CD4-positive, alpha-beta T cell treated with Interleukin-4 for 4 hours (primary cell): ENCODE measurements at places on chromosomes 3 and 15.

- DNase-seq, result no peak
Measured at GRCh38 chr3:56253941-56254665, 214.2 kb downstream of the ERC2 start.

- DNase-seq, result no peak
Measured at GRCh38 chr3:48750856-48751255, 33.8 kb upstream of the IP6K2 start.

DNA sequence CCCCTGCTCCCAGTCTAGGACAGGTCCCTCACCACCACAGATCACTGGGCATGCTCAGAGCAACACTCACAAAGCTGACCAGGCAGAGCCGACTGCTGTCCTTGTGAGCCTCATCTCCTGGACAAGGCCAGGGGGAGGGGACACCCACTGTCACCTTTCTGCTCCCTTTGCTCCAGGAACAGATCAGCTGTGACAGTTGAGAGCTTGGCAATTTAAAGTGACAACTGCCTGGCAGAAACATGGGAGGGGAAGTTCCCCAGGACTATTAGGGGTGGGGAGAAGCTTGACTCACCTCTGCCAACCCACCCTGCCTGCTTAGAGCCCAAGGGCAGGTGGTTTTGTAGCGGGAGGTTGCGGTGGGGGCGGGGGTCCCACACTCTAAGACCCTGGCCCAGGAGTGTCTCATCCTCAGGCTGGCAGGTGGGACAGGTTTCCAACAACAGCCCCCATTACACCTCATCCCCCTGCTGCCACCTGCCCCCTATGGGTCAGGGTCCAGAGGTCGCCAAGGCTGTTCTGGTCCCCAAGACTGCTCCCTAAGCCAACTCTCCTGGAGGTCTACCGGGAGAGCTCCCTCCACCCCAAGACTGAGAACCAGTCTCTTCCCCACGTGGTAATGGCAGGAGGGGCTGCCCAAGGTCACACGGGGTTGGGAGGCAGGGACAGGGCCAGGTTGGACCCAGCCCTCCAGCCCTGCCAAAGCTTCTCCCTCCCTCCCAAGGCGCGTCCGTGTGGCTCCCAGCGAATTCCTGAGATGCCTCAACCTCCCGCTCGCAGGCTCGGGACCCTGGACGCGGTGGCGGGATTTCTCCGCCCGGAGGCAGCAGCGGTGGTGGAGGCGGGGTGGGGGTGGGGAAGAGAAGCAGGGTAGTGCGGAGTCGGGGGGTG, 80.4 kb downstream of the IQSEC1 start:
- no peak for DNase-seq

DNA sequence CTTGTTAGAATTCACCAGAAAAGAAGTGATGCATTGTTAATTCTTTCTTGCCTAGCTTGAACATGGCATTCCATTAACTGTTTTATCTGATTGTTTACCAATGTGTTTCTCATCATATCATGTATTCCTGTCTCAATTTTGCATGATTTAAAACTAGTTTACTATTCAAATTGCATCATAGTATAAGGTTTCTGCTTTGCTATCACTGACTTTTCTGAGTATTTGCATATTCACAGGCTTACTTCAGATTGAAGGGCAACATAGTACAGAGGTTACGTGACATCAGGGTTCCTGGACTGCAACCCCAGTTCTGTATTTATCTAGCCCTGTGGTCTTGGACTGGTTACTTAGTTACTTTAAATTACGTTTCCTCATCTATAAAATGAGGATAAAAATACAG, 561.8 kb downstream of the FGF12 start:
- DNase-seq, result no peak

GRCh38 chr3:179713643-179714090, 60.8 kb downstream of the USP13 start:
- DNase-seq, result no peak

DNA sequence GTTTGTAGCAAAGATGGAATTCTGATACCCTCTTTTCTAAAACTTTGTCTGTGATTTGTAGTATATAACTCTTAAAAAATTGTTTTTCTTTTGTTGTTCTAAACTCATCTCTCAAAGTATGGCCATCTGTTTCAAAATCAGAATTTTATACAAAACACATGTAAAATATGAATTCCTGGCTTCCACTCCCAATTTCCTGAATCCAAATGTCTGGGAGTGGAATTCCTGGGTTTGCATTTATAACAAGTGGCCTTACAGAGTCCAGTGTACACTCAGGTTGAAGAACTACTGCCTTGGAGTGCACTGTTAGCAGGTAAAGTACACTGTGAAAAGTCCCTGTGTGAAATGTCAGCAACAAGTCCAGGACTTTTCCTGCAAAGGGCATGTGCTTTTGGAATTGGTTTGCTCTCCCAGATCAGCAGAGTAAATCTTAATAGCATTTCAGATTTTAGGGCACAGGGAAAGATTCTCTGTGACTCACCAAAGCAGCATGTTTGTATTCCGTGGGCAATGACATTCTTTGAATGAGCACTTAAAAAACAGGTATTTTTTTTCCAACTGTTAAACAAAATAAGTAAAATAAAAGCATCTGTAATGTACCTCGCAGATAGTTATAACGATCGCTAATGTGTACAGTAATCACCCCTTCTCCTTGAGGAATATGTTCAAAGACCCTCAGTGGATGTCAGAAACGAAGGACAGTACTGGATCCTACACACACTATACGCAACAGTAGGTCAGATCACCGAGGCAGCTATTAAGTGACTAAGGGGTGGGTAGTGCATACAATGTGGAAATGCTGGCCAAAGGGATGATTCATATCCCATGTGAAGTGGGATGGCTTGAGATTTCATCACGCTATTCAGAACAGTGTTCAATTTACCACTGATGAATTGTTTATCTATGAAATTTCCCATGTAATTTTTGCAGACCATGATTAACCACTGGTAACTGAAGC, 2.0 kb upstream of the CLDN16 start:
- no peak for DNase-seq

DNA sequence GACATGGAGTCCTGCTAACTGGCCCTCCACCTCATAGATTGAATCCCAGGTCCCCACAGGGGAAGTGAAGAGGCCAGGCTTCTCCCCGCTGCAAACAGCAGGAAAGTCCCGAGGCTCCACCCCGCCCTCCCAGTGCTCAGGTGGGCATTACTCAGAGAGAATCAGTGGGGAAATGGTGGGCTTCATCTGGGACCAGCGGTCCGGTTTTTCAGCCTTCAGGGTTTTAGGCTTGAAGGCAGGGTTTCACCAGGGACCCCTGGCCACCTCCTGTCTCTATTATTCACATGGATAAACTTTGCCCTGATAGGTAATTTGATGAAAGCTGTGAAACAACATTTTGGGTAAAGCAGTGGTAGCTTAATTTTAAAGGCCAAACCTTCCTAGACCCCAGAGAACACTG, 31.3 kb downstream of the MKRN3 start:
- DNase-seq, result no peak

GRCh38 chr3:98770261-98771039, 7.3 kb downstream of the ST3GAL6 start:
- no peak for DNase-seq

GRCh38 chr3:97439373-97439772, 325.2 kb upstream of the ARL6 start:
- no peak for DNase-seq

GRCh38 chr3:109116031-109116430, 1.9 kb downstream of the MORC1 start:
- no peak for DNase-seq

- no peak for DNase-seq
Measured at GRCh38 chr15:99265541-99266070, 14.3 kb downstream of the LRRC28 start.

- no peak for DNase-seq
Measured at GRCh38 chr3:72344236-72344635, 504.0 kb downstream of the SHQ1 start.

DNA sequence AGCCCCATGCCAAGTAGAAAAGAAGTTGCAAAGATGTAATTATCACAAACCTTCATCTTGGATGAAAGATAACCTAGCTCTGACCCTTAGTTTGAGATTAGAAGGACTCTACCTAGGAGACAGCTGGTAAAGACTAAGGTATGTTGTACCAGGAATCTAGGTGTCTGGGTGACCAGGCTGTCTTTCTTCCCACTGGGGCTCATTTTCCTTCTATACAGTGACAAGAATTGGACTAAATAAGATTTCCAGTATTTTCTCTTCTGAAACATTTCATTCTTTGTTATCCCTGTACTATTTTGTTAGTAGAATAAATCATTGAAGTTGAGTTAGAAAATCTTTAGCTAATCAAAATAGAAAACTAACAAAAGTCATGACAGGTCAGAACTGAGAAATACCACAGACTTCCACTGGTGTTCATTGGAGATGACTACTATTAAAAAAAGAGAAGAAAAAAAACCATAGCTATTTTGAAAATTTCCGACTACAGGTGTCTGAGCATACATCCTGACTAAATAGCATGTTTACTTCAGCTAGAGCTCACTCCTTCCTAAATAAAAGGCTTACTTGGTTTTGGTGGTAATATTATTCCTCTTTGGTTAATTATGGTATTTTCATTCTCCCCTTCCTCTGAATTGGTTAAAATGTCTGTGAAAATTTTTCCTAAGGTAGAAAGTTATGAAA, 10.1 kb downstream of the TGFBR2 start:
- DNase-seq, result no peak

DNA sequence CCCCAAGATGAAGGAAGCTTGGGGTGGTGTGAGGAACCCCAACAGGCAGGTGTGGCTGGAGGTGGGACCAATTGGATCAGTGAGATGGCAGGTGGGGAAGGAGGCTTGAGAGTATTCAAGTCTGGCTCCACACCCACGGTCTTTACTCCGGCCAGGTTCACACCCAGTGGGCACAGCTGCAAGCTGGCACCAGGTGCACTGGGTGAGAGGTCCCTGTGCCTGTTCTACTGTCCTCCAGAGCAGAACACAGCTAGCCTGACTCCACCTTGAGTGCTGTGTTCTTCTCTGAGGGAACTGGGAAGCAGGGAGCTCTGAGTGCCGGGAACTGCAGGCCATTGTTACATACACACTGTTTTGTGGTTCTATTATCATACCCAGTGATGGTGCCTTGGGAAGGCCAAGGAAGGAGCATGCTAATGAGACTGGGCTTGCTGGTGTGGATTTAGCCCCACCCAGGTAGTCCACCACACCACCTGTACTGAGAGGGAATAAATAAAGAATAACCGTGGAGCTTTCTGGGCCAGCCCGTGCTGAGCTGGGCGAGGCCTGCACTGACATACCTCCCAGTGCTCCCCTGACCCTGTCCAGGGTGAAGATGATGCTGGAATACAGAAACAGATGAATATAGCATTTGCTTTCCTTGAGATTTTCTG, 93.4 kb downstream of the ABHD5 start:
- no peak for DNase-seq

DNA sequence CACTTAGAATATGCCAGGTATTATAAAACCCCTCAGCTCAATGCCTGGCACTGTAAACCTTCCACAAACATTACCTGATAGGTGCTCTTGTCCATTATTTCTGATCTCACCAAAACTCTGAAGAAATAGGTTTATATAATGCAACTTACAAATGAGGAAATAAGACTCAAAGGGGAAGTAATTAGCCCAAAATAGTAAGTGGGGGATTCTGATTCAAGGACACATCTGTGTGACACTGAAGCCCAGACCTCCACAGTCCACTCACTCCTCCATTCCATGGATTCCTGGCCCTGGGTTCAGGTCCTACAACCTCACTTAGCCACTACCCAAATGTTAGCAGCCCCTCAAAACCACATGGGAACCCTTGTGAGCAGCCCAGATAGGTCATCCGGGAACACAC, 49.9 kb downstream of the TRANK1 start:
- no peak for DNase-seq

GRCh38 chr3:62225051-62225450, 148.3 kb downstream of the FEZF2 start:
- no peak for DNase-seq

DNA sequence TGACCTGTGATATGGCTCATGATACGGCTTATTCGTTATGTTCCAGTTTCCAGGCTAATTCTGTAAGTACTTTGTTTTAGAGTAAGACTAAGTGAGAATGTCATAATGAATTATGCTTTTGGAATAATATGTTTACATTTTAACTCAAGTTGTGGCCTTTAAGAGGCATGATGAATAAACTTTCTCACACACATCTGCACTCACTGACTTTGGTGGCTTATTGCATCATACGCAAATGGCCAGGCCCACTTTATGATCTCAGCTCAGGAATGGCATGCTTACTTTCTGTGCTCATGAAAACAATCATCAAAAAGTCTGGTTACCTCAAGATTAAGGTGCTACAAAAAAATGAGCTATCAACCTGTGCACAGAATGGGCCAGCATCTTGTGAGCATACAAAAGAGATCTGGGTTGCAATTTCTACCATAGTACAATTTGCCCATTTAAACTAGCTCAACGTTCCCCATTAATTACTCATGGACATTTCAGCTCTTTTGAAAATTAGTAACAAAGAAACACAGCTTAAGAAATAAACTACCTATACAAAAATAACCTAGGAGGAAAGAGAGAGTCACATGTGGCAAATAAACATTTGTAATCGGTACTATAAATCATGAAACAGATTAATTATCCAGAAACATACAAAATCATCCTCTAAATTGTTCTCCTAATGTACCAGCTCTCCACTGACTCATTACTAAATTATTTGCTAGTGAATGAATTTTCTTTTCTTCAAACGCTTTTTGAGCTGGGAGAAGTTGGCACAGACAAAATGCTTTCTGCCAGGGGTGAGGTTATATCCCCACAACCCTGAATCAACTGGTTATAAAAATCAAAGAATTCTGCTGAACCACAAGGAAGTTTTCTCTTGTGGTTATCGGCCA, 439.0 kb upstream of the ADAMTS9 start:
- DNase-seq, result no peak

DNA sequence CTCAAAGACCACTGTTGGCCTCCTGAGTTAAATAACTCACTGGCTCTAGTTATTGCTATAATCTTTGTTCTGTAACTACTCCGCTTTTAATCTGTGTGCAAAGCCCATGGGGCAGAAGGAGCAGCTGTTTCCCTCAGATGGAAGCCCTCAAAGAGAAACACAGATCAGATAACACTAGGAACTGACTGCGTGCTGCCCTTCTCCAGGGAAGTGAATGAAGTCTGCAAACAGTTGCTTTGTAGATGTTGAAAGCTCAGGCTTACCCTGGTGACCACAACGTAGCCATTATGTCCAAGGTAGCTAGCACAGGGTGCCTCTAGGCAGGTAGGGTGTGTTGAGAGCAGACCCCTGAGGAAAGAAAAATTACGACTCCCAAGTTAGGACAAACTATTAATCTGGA, 152.3 kb upstream of the STAC start:
- no peak for DNase-seq

DNA sequence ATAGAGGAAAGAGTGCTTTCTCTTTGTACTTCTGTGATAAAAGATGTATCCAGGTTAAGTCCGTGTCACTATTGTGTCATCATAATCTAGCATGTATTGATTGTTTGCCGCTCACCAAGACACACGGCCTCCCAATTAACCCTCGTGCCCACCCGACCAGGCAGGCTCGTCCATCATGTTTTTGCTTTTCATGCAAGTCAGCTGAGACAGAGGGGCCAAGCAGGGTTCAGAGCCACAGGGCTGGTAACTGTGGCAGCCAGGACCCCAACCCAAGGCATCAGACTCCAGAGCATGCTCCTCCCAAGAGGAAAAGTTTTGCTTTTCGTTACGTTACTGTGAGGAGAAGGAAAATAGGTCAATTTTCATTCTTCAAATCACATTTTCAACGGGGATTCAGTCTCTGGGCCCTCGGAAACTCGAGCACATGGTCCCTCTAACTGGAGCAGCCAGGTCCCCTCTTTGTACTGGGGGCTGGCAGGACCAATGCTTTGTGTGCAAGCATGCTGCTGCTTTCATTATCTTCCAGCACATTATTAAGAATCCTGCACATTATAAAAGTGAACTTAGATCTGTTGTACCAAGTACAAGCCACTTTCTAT, 161.1 kb upstream of the TOPAZ1 start:
- no peak for DNase-seq

GRCh38 chr15:31358163-31358562, 31.5 kb downstream of the KLF13 start:
- no peak for DNase-seq

- no peak for DNase-seq
Measured at GRCh38 chr15:62962101-62962995, 80.2 kb upstream of the TPM1 start.
